ENCODE measurements at places on chromosomes 2 and 18. TPM values are rescaled to one million over a fixed set of nuclear protein-coding genes. Genes with fewer than 3 reads are reported as not detected.

Gene OTX1
- 0.15 TPM for total RNA-seq

DNA sequence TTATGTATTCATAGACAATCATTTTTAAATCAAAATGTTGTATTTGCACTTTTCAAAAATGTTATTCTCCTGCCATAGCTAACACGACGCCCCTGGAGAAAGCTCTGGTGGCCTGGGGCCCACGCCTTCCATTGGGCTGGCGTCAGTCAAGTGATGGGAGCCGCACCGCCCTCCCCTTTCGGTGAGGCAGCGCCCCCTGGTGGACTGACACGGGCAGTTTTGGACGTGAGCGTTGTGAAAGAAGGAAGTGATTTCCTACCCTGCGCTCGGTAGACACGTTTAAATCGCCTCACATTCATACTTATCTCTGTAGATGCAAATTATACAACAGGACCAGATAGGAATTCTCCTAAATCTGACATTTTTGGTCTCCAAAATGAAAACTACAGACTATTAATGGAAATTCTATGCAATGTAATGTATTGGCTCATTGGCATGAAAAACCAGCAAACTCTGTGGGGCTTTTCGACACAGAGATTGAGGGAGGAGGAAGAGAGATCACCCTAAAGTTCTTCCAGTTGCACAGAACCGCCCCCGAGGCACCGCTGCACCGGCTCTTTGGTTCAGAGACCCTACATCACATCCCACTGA lies 326.2 kb upstream of the SOX11 start:
- DNase-seq: peak; percentile 96

DNA sequence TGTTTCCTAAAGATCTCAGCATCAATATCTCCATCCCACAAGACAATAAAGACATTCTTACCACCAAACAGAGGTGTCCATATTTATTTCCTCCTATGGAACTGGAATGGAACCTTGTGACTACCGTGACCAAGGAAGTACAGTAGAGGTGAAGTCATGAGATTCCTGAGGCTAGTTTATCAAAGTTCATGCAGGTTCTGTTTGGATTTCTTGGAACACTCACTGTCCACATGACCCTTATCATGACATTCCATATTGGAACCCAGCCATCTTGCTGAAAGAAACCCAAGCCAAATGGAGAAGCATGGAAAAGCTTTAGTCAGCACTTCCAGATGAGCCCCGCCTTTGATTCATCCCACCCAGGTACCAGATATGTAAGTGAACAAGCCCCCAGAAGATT lies 516.0 kb upstream of the POU3F3 start:
- DNase-seq: no peak

Gene MDH1B
- total RNA-seq: 0.98 TPM

Gene NT5DC4
- total RNA-seq: not detected

Gene GLS
- total RNA-seq: 120 TPM

GRCh38 chr18:26286008-26286407 lies 59.8 kb downstream of the TAF4B start:
- DNase-seq: no peak

Gene PSMA8
- not detected for total RNA-seq

DNA sequence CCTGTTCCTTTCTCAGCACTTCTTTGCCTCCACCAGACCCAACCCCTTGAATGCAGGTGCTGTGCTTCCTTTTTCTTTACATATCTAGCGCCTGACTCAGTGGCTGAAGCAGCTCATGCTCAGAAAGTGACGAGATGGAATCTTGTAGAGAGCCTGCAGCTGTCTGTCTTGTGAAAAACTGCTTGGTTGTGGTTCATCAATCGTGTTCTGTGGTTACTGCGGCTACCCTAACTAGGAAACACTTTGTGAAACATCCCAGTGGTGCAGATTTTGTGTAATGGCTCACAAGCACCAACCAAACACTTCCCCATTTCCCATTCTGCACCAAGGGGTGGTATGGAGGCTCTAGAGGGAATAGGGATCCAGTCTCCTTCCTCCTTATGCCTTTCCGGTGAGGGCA lies 307.2 kb upstream of the MMADHC start:
- DNase-seq: no peak

Gene RESP18
- total RNA-seq: not detected

Gene CNDP1
- total RNA-seq: 0.27 TPM

DNA sequence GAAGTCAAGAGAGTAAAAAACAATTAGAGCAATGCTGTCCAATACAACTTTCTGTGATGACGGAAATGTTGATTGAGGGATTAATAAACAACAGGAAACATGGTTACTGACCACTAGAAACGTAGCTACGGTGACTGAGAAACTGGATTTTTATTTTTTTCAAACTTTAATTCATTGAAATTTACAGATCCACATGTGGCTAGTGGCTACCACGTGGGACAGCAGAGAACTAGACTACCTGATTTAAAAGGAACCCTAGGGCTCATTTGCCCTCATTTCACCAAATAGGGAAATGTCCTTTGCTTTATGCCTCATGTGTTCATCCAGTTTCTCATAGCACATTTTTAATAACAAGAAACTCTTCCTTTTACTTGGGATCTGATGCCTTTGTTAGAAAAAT lies 413.0 kb downstream of the TGIF1 start:
- no peak for DNase-seq

DNA sequence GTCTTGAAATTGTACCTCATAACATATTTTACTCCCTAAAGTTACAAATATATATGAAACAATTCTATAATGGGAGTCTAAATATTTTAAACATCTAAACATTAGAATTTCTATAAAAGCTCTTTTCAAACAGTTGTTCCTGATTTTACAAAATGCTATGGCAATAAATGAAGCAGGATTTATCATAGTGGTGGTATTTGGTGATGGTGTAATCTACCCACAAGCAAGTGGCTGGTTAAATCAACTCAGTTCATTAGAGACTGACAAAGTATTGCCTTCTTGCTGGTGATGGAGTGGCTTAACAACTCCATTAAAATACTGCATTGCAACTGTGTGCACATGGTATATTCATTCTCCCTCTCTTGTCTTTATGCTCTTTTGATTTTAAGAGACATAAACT lies 138.9 kb downstream of the PMAIP1 start:
- DNase-seq: no peak

- no peak for DNase-seq
These were observed 46.3 kb downstream of the MYO7B start for GRCh38 chr2:127581516-127582490.

Data from glutamatergic neuron (in vitro differentiated cells).